Astrocyte of the hippocampus (primary cell): ENCODE measurements at places on chromosomes 16 and 17.

DNA sequence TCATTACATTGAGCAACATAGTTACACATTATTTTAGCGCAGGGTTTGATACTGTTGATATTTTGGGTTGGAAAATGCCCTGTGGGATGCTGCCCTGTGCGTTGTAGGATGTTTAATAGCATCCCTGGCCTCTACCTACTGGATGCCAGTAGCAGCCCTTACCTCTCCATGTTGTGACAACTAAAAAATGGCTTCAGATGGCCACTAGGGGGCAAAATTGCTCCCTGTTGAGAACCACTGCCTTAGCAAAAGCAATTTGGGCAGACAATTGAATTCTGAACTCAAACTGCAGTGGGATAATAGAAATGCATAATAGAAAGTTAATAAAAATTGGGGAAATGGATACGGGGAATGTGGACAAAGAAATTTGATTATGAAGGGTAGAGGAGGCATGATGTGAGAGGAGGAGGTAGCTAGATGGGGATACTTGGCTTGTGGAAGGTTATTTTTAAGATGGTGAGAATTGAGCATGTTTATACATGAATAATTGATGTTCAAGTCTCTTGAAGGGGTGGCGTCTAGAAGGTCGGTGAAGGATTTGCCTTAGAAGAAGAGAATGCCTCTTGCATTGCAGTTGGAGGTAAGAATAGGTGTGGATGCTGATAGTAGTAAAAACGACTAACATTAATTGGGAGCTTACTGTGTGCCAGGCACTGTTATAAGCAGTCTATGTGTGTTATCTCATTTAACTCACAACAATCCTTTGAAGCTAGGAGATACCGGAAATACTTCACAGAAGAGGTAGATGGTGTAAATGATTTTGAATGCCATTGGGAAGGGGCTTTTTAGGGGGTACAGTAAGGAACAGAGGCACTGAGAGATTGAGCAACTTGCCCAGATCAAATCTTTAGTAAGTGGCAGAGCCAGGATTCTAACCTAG lies 19.0 kb downstream of the HEATR9 start:
- peak; percentile 81 for DNase-seq

GRCh38 chr16:4327386-4328045 lies 11.6 kb downstream of the GLIS2 start:
- no peak for DNase-seq

DNA sequence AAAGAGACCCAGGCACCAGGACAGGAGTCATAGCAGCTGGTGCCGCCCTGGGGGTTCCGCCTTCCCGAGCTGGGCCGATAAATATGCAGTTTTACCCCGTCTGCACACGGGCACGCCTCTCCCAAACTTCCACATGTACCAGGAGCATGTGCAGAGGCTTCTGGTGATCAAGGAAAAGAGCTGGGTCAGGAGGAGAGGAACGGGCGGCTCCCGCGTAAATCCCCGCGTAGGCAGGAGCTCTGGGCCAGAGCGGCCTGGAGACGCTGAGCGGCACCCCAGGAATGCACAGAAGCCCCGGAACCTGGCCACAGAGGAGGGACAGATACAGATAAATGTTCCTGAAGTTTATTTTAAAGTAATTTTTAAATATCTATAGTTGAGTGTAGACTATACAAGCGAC lies 46.6 kb upstream of the METRNL start:
- DNase-seq, result no peak

DNA sequence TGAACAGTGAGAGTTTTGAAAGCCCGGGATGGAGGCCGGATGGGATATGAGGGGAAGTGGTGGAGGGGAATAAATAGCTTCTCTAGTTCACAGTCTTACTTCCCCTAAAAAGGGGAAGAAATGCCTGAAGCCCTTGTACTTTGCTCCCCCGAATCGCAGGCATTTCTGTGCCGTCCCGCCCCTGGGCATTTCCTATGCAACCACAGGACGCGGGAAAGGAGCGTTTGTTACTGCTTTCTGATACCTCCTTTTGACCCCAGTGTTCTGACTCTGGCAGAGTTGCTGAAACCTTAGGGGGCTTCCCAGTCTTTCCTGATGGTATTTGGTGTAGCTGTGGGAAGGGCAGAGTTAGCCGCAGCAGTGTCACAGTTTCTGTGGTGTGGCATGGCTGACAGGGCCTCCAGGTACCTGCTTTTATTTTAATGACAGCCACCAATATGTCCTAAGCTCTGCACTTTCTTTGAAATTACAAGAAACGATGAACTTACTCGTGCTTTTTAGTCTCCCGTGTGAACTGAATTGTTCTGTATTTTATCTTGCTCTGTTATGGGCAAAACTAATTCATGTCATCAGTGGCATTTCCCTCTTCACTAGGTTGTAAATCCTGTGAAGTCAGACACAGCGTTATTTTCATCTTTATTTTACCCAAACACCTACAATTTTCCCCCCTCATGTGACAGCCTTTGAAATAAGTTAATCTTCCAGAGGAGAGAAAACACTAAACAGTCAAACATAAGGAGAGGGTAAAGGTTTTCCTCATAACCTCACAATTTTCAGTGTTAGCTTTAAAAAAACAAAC lies 27.1 kb downstream of the USP10 start:
- no peak for DNase-seq

- DNase-seq, result no peak
Observed at GRCh38 chr17:8005357-8005756, 2.9 kb downstream of the GUCY2D start.

- no peak for DNase-seq
Observed at GRCh38 chr17:49294122-49294521, 63.5 kb upstream of the PHOSPHO1 start.

GRCh38 chr16:83138512-83138911 lies 511.7 kb downstream of the CDH13 start:
- no peak for DNase-seq

GRCh38 chr17:45046537-45047125 lies 4.8 kb downstream of the DCAKD start:
- no peak for DNase-seq

DNA sequence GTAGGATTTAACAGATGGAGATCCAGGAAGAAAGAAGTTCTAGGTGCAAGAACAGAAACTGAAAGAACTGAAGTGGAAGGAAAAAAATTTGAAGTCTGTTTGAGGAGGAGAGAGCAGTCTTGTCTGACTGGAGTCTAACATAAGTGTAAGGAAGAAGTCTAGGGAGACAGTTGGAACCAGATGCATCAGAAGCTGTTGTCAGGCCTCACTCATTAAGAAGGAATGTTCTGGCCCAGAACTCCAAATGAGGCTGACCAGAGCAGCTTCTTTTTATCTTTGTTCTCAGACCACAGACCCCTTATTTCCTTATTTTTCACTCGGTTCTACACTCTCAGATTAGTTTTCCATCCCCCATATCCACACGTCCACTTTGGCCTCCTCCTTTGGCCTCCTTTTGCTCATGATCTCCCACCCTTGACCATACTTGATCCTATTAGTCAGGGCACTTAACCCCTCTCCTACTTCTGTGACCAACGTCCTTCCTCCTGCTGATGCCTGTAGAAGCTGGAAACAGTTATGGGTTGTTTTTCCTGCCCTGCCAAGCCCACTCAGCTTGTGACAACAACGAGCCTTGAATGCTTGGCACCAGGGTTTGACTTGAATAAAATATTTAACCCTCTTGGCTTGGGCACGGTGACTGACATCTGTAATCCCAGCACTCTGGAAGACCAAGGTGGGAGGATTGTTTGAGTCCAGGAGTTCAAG lies 7.0 kb upstream of the MYH2 start:
- no peak for DNase-seq

DNA sequence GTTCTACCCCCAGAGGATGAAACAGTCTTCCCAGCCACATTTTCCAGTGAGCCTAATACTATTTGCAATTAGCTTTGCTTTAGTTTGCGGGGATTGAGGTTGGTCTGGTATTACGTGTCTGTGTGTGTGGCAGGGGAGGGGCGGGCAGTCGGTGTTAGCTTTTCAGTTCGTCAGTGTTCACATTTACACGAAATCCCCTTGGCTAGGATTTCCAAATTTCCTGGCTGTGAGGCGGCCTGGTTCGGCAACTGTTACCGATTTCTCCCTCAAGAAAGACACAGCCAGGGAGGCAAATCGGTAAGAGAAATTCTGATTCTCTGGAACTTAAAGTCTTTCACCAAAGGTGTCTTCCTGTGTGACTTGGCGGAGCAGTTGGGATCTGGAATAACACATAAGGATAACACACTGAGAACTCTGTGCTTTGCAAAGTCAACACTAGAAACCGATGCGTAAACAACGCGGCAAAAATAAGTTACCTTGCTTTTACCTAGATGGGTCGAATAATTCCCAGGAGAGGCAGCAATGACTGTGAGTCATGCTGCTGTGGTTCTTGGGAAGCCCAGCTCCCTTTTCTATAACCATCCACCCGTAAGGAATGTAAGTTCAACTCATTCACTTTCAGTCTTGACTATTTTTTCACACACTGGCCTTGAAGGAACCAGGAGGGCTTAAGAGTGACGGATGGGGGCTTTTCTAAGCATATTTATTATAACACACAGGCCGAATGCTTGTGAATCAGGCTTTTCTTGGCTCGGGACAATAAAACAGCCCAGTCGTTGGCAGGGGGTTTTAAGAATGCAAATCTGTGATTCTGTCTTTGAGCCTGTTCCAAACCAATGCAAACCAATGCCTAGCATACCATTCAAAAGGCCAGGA lies 24.2 kb downstream of the GPRC5B start:
- peak; percentile 97 for DNase-seq

- DNase-seq, result no peak
Observed at GRCh38 chr17:70947636-70948565, 778.6 kb downstream of the KCNJ2 start.

- no peak for DNase-seq
Observed at GRCh38 chr16:31371619-31372484, 16.9 kb downstream of the ITGAX start.

DNA sequence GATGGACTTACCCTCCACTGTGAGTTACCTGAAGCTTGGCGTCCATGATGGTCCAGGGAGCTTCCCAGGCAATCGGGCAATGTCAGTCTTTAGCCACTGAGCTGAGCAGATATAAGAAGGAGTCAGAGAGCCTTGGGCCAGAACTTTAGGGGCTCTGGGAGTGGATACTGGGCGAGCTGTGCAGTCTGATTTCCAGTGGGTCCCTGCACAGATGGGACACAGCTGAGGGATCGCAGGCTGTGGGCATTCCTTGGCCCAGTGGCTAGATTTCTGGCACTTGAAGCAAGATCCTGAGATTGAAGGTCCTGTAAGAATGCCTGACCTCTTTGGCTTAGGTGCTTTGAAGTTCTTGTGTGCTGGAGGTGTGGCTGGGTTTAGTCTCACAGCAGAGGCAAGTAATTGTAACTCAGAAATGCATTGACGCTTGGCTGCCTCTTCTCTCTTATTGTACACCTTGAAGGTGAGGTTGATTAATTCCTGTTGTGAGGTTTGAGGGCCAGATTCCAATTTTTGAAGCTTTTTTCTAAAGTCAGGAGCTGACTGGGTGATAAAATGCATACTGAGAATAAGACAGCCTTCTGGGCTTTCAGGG lies 2283.8 kb downstream of the TP53TG3F start:
- DNase-seq, result no peak

DNA sequence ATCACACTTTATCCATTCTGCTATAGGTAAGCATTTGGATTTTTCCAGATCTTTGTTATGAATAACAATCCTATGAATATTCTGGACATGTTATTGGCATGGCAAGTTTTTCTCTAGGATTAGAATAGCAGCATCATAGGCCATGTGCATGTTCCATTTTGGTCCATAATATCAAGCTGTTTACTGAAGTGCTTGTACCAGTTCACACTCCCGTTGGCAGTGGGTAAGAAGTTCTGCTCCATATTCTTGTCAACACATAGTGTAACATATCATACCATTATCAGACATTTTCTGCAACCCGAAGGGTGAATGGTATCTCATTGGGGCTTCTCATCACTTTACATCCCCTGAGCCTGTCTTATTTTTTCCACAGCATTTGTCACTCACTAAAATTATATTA lies 661.9 kb upstream of the SALL1 start:
- no peak for DNase-seq

GRCh38 chr17:2368359-2368758 lies 31.1 kb downstream of the SGSM2 start:
- DNase-seq, result no peak

DNA sequence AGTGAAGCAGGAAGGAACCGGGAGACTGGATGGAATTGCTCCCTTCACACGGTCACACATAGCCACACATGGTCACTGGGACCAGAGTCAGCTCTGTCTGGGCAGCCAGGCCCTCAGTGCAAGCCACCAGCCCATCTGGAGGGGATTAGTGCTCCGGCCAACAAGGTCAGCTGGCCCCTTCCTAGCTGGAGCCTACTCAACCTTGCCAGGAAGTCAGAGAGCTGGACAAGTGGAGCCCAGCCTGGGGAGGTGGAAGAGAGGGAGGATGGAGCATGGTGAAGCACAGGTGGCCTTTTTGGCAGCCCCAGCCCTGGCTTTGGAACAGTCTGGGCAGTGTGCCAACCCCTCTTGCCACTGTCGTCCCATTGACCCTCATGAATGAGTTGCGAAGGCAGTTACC lies 3.7 kb upstream of the CACNA1G start:
- no peak for DNase-seq

DNA sequence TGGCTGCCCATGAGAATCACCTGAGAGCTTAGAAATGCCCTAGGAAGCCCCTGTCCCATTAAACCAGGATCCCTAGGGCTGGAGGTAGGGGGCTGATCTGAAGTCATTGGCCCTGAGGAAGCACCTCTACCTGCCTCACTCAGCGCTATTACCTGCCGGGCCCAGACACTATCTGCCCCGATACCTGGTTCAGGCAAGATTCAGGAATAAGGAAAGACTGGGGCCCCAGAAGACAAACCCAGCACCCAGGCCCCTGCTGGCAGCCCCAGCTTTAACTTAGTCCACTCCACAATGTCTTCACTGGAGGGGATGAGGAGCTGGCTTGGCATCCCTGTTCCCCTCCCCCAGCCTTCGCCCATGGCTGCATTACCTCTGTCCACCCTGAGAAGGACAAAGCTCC lies 126.3 kb downstream of the GAS7 start:
- DNase-seq, result no peak

- DNase-seq, result no peak
Observed at GRCh38 chr17:67227488-67227887, 17.5 kb downstream of the HELZ start.

- DNase-seq, result no peak
Observed at GRCh38 chr17:80817321-80817845, 174.3 kb upstream of the CHMP6 start.
